ENCODE measurements at places on chromosomes 1 and 21. TPM values are rescaled to one million over a fixed set of nuclear protein-coding genes. Genes with fewer than 3 reads are reported as not detected.

DNA sequence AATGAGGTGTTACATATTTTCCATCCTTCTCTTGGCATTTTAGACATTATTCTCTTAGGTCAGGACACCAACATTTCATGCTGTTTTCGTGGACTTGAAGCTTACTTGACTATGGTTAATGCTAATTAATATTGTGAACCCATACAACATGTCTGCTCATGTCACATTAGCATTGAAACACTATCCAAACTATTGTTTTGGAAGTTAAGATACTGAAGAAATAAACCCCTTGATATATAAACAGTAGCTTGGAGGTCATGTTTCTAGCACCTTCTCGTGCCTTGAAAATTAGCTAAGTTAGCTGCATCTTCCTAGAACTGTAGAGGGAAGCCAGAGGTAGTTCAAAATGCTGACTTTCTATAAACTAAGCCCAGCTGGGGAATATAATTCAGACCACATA, 288.8 kb downstream of the LTN1 start:
- no peak for DNase-seq

DNA sequence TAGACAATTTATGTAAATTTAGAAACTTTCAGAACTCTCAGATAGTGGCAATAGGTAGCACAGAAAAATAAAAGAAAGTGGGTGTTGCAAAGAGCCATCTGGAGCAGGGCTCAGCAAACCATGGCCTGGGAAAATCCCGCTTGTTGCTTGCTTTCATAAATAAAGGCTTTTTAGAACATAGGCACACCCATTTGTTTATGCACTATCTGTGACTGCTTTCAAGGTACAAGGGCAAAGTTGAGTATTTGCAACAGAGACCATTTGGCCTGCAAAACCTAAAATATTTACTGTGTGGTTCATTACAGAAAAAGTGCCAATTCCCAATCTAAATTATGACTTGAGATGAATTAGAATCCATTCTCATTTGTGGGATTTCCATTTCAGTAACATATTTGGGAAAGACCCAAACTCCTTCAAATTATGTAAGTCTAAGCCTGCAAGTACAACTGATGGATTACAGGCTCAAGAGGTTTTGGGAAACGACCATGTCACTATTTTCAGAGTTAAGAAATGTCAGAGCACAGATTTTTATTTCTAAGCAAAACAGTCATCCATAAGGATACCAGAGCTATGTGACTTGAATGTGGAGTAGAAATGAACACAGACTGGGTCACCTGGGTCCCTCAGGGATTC, 43.5 kb upstream of the DPT start:
- DNase-seq = no peak

DNA sequence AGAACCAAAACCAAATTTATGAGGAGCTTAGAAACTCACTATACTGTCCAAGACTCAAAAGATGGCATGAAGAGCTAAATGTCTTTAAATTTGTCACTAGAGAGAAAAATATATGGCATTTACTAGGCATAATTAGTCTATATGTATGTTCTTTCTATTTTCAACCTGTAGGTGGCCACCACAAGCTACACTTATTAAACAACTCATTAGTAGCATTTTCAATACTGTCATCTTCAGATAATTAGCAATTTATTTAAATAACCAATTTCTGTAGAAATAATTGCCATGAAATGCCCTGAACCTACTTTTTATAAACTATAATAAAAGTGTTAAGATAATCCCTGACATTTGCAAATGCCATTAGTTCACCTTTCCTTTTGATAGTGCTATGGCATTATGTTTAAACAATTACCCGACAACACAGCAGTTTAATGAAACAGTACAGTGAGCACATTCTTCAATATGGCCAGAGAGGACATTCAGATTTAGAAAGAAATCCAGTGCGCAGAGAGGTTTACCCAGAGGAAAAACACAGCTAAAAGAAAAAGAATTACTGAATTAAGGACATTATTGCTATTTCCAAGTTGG, 522.5 kb downstream of the PTBP2 start:
- DNase-seq = no peak

DNA sequence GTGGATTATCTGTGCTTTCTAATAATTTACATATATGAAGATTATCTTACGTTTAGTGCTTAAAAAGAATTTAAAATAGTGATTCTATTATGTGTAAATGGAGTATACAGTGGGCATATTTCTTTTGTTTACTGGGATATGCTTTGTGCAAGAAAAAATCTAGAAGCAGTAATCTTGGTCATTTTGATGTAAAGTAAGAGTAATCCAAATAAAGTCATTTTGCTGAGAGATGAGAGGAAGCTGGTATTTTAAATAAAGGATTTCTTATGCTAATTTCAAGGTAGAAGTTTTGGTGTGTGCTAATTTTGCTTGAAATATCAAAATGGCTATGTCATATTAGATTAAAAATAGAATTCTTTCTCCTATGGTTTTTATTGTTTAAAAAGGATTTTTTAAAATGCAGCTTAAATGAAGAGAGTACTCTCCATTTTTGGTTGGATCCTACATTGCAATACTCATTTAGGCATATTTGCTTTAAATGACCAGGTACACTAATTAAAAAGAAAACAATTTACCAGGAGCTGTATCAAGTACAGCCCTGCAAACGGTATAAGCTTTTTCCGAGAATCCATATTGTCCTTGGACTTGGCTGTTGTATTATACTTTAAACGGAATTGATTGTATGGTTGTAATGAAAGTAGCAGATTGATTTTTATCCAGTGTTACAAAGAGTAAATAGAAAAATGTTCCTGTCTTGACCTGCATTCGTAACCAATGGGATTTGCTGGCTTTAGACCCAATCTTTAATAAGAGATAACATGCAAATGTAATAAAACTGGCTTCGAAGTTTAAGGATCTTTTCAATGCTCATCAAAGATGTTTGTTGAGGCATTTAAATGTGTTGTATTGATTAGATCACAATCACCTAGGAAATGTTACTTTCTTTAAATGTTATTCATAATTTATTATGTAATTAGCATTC, 574.7 kb downstream of the USP25 start:
- no peak for DNase-seq

DNA sequence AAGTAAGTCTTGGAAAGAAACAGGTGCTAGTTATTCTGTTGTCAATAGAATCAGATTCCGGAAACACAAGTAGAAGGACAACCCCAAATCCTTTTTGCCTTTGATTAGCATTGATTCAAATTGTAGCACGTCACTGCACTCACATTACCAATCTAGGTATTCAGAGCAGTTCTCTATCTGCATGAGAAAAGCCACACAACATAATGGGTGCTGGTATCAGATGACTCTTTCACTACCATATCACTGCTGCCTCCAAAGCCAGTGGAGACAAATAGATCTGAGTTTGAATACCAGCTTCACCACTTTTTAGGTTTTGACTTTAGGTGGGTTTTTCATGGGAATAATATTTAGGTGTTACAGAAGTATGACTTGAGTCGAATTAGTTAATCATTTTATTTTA, 38.9 kb downstream of the RTCA start:
- no peak for DNase-seq

DNA sequence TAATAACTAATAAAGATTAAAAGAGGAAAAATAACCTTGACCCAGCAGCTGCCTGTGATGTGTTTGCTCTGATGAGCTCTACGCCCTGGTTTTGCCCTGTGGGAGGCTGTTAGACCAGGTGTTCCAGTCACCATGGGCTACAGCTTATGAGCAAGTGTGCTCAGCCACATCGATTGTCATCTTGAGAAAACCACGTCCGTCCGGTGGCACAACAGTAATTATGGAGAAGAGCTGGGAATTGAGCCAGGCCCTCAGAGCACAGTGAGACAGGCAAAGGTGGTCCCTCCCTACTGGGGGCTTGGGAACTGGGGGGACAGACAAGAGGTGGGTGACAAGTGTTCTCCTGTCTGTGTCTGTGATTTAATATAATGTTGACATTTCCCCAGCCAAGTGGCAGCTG, 420.5 kb downstream of the MATN1 start:
- DNase-seq = no peak

DNA sequence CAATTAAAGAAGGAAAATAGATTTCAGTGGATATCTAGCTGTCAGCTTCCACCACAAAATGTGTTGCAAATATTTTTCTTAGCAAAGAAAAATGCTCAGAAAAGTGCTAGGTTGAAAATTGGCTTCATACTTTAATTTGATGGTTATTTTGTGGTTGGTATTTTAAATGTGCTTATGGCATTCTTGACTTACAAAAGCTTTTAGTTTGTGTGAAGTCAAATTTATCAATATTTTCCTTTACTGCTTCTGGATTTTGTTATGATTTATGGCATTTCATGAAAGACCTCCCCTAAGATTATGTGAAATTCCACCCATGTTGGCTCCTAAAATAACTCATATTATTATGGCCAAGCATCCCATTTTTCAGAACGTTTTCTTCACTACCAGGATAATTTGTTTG, 51.5 kb downstream of the PSMG1 start:
- DNase-seq = no peak

GRCh38 chr1:26544126-26544525, 14.6 kb downstream of the RPS6KA1 start:
- no peak for DNase-seq

GRCh38 chr21:37159053-37159776, 86.2 kb downstream of the TTC3 start:
- DNase-seq = no peak

DNA sequence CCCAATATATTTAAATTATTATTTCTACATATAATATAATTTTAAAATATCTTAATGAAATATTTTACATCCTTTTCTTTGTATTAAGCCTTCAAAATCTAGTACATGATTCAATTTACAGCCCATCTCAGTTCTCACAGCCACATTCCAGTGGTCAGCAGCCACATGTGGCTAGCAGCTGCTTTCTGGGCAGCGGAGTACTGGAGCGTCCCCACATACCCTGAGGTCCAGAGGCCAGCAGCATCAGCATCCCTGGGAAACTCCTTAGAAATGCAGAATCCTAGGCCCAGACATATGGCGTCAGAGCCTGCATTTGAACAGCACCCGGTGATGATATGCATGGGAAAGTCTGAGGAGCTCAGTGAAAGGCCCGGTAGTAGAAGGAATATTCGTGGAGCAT, 8.6 kb upstream of the LHX4 start:
- no peak for DNase-seq

GRCh38 chr1:24535778-24536177, 20.1 kb upstream of the NCMAP start:
- no peak for DNase-seq

- DNase-seq = peak; percentile 83
These were observed 3.6 kb downstream of the REN start for GRCh38 chr1:204162494-204163074.

DNA sequence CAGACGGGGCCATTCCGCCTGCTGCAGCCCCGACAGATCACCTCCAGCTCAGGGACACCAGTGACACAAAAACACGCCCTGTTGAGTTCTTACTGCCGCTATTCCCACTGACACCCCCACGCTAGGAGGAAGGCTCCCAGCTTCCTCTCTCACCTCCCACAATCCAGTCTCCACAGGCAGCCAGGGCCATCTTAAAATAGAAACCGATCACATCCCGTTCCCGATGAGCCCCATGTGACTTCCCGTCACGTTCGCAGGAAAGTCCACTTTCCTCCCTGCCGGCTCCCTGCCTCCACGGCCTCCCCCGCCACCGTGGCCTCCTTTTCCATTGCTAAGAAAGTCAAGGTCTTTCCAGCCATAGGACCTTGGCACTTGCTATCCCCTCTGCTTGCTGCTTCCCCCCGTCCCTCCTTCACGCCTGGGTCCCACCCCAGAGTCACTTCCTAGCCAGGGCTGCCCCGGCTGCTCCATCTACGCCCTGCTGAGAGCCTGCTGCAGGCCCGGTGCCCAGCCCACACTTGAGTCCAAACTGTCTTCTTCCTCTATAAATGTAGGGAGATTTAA, 24.0 kb upstream of the DDOST start:
- DNase-seq = no peak

- DNase-seq = no peak
These were observed 70.7 kb upstream of the FMO3 start for GRCh38 chr1:171019971-171020370.

Gene FCAMR
- 0.46 TPM for total RNA-seq

Gene PTGFR
- 4.3 TPM for total RNA-seq

Gene AHDC1
- total RNA-seq = 61.6 TPM

Gene RIMS3
- 4.2 TPM for total RNA-seq

Gene PLA2G4A
- 11.0 TPM for total RNA-seq

Gene NHLH1
- not detected for total RNA-seq

Gene JAM2
- total RNA-seq = 27.4 TPM

Gene OR2G6
- total RNA-seq = not detected
